ENCODE measurements at places on chromosomes 7 and 10.

GRCh38 chr10:76150139-76150875 lies 718.9 kb downstream of the LRMDA start:
- DNase-seq: no peak

DNA sequence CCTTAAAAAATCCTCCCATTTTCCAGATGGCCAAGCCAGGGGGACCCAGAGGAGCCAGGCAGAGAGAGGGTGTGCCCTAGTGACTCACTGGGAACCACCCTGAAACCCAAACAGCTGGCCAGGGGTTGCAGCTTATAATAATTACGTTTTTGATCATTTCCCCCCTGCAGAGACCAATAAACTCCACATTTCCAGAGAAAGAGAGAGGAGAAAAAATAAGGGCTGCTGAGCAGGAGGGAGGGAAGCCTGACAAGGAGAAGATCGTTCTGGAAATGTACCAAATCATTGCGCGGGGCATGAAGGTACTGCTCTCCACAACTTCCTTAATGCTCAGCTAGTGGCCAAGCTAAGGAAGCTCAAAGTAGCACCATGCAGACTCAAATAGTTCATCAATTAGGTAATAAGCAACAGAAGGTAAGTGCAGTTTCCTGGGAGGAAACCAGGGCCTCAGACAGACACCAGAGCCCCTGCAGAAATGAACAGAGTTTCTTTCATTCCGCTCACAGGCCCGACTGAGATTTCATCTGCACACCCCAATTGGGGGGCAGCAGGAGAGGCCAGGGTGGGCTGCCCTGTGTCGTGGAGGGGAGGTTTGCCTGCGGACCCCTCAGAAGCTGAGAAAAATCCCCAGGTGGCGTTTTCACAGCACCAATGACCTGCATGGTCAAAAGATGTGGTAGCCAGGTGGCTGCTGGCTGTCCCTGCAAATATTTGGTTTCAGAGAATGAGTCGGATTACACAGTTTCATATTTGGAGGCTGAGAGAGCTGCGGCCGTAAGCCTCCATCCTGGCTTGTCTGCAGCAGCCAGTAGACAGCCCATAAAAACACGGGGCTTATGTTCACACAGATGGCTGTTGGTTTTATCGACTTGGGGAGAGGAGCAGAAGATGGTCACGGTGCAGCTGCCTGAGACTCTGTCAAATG lies 153.2 kb upstream of the LYZL2 start:
- DNase-seq: no peak

DNA sequence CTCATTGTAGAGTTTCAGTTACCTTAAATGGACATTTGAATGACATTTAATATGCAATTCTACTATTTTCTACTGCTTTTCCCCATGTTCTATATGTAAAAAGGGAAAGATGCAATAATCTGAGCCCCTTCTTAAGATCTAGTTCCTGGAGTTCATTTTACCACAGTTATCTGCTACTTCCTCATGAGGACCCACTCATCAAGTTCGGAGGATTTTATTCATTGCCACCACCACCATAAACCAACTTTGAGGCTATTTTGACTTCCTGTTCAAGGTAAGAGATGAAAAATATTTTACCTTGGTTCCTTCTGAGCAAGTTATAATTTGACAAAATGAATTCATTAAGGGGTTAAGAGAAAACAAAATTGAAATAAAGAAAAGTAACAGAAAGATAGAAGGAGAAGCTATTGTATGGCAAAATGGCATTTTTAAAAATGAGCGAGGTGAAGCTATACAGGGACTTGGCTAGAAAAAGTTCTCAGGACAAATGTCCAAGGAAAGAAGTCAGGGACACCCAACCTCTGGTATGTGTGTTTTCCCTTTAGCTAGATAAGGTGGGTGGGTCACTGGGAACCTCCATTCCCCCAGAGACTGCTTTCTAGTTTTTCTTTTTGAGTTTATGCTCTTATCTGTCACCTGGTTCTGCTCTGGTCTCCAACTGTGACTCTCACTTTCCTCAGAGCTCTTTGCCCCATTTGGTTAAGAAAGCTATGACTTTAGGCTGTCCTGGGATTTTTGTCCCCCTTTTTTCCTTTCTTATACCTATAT lies 14.9 kb upstream of the FAM3C start:
- no peak for DNase-seq

- no peak for DNase-seq
These were observed 4.1 kb downstream of the CALU start for GRCh38 chr7:128743112-128743772.

GRCh38 chr10:113056441-113057021 lies 106.5 kb downstream of the TCF7L2 start:
- DNase-seq: no peak

GRCh38 chr7:151178236-151178635 lies 8.8 kb downstream of the ASB10 start:
- DNase-seq: no peak

DNA sequence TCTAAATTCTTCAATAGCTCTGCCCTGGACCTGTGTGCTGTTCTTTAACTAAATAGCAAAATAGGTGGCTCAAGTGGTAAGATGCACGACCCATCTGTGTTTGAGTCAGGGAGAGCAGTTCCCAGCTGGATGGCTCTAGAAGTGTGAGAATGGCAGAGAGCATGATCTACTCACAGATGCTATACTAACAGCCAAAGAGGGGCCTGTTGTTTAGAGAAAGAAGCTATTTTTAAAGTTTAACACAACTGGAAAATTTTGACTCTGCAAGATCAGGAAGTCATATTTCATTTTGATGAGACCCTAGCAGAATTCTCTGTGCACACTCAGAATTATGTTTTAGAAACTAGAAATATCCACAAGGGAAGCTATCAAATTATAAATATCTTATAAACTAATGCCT lies 87.4 kb upstream of the PIP4K2A start:
- DNase-seq: no peak

DNA sequence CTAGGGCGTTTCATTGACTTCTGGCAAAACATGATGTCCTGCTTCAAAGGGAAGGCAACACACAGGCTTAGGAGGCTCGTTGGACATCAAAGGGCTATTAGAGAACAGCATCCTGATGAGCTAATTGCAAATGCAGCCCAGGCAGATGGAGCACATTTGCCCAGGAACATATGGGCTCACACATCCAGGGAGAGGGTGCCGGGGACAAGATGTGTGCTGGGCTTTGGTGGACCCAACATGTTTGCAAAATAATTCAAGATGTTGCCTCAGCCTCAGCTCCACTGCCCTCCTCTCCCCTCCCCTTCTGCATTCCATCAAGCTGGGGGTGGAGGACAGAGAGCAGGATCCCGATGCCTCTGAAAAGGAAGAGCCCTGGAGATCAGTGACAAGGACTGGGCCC lies 217.1 kb upstream of the ZMIZ1 start:
- no peak for DNase-seq

DNA sequence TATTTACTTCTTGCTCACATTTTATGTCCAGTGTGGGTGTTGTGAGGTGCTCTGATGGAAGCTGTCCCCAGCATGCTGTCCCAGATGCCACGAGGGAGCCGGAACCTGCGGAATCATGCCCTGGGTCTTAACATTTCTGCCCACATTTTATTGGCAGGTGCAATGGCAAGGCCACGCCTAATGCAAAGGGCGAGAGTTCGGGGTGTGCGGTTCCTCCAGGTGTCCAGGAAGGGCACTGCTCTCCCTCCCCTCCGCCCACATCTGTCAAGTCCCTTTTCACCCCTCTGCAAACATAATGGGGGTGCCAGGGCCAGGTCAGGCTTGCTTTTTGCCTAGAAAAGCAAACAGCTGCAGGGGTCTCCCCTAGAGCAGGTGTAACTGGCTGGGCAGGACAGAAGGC lies 16.4 kb downstream of the PDAP1 start:
- no peak for DNase-seq

DNA sequence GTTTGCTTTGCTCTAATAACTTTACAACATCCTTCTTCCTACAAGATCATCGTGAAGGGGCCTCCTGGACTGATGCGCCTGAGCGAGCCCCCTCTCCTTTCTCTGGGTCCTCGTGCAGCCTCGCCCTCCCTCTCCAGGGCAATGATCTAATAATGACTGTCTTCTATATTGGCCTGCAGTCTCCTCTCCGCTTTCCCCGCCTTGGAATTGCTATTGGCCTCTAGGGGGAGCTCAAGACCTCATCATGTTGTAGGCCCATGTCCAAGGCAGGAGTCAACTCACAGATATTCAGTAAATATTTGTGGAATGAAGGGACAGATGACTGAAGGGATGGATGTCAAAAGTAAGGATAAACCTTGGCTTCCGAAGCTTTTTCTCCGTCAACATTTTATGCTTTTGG lies 1180.3 kb downstream of the TYW1 start:
- DNase-seq: no peak

DNA sequence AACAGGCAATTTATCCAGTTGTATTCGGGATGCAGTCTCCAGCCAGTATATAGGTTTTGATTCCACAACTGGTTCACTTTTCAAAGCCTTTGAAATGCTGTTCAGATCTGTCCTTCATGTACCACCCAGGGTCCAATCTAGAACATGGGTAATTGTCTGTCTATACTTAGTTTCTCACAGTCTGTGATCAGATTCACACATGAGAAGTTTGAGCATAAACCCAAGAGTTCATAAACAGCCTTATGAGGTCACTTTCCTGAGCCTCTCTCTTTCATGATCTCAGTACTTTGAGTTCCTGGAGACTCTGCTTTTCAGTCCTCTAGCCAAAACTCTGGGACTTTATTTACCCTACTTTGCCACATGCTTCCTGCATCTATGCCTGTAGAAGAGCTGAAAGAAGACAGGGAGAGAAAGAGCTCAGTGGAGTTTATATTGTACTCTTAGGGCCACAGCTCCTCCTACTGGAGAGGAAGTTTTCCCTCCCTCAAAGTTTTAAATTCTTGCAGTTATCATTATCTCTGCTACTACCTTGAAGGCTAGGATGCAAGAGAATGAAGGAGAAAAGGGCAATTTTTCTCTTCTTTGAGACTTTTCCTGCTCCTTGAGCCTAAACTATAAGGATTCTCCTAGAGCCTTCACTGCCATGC lies 172.0 kb downstream of the ZEB1 start:
- DNase-seq: no peak

- DNase-seq: no peak
These were observed 1.7 kb downstream of the VPS37D start for GRCh38 chr7:73669288-73669701.

GRCh38 chr10:43194859-43195258 lies 56.6 kb downstream of the CSGALNACT2 start:
- no peak for DNase-seq

- no peak for DNase-seq
These were observed 61.5 kb downstream of the C10orf120 start for GRCh38 chr10:122638106-122638505.

GRCh38 chr7:106640368-106641141 lies 20.4 kb downstream of the CCDC71L start:
- no peak for DNase-seq

DNA sequence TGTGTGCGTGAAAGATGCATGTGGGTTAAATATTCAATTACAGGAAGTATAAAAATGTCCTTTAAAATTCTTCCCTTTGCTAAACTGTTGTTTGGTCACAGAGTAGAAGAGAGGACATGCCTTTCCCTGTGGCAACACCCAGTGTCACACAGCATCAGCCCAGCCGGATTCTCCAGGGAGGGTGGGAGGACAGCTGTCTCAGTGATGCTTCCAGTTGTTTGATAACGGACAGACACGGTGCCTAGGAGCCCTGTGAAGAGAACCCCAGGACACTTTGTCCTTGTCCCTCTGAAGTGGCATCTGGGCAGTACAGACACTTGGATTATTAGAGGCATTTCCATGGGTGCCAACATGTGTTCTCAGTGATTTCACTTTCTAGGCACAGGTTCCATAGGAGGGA lies 306.6 kb upstream of the LRGUK start:
- DNase-seq: no peak

GRCh38 chr10:62424026-62424425 lies 49.9 kb downstream of the ZNF365 start:
- DNase-seq: no peak

GRCh38 chr10:50634479-50634878 lies 10.7 kb upstream of the SGMS1 start:
- DNase-seq: no peak

DNA sequence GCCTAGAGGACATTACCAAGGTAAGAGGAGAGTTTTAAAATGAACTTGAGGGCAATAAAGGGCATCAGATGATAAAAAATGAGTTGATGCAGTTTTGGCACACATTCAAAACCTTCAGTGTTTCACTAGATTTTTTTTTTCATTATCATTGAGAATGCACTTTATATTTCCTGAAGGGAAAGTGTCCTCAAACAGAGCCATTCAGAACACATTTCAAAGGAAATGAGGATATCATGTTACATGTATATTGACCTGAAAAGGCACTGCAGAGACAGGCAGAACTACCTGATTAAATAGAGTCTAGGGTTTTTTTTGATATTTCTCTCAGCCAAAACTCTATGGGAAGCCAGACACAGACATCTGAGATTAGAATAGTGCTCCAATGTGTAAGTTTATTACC lies 454.0 kb downstream of the NEBL start:
- no peak for DNase-seq

- no peak for DNase-seq
These were observed 354.2 kb upstream of the TMEM229A start for GRCh38 chr7:124387056-124387455.

DNA sequence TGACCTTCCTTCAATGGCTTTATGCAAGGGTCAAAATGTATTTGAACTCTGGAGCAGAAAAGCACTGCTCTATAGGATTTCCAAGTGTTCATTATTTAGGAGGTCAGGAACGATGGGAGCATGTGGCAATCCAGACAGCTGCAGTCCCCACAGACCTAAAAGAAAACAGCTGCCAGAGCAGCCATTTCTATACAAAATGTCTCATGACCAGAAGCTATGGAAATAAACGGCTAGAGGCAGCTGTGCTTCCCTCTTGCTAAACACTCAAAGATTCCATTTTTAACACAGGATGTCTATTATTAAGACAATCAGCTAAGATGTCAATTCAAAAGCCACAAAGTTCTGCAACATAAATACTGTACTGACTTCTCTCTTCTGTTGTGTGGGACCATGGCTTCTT lies 879.1 kb upstream of the C7orf33 start:
- no peak for DNase-seq

DNA sequence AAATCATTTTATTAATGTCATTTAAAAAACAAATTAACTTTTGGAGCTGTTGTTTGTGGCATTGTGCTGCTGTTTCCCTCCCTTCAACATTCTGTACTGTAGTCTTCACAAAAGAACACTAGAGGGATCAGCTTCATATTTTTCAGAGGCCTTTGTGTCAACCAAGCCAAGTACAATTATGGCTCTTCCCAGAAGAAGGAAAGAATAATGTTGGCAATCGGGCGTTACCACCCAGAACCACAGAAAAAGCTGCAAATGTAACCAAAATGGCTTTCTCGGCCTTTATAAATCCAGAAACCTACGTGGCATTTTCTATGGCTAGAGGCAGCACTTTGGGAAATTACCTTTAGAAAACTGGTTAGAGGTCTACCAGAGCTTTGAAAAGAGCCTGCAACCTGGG lies 98.8 kb upstream of the COL1A2 start:
- DNase-seq: no peak

GRCh38 chr10:76984559-76985443 lies 652.8 kb downstream of the KCNMA1 start:
- DNase-seq: peak; percentile 23
